ENCODE measurements at places on chromosomes 2 and 18. TPM values are rescaled to one million over a fixed set of nuclear protein-coding genes. Genes with fewer than 3 reads are reported as not detected.

TMEM37 gene
- total RNA-seq: not detected

TGFA gene
- not detected for total RNA-seq

VAPA gene
- total RNA-seq: 436 TPM

MAP3K19 gene
- total RNA-seq: not detected

EGR4 gene
- not detected for total RNA-seq

UNC80 gene
- not detected for total RNA-seq

KCNK3 gene
- total RNA-seq: not detected

APCDD1 gene
- 0.09 TPM for total RNA-seq

TWSG1 gene
- 157 TPM for total RNA-seq

RUFY4 gene
- total RNA-seq: not detected

CACNB4 gene
- total RNA-seq: 4.8 TPM

IL18R1 gene
- 6.8 TPM for total RNA-seq

SOX11 gene
- total RNA-seq: not detected

UGT1A5 gene
- total RNA-seq: not detected

CXCR1 gene
- total RNA-seq: not detected

FBXO15 gene
- total RNA-seq: 0.49 TPM

AOX1 gene
- 23.6 TPM for total RNA-seq

DNMT3A gene
- 10.8 TPM for total RNA-seq
